ENCODE measurements at places on chromosomes 6 and 20.

GRCh38 chr6:38155144-38155543, 335.6 kb downstream of the ZFAND3 start:
- no peak for DNase-seq

DNA sequence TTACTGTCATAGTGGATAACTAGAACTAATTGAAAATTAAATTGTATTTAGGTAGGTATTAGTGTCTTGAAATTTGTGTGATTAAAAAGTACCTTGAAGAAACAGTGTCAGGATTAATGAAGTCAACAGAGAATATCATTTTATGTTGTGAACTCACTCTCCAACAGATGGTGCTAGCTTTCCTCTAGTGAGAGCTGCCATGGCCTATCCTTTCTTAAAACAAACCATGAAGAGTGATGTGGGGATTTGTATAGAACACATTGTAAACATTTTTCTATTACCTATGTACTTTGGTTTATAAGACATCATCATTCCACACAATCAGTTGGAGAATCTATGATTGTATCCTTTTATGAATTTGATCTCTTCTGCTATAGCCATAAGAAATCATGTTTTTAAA, 4.8 kb upstream of the SRSF12 start:
- DNase-seq: peak; percentile 57

DNA sequence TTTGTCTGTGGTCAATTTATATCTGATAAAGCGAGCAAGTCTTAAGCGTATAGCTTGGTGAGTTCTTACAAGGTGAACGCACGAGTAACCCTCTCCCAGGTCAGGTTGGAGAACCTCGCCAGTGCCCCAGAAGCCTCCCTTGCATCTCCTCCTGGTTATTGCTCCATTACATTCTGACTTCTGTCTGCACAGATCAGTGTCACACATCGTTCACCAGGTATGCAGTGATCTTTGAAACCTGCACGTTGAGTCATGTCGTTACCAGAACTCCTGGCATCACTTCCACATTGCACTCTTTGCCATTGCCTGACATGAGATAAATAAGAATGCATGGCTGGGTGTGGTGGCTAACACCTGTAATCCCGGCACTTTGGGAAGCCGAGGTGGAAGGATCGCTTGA, 44.2 kb downstream of the AKAP12 start:
- DNase-seq: peak; percentile 55

- DNase-seq: no peak
Observed at GRCh38 chr6:147699140-147699539, 190.7 kb downstream of the SAMD5 start.

DNA sequence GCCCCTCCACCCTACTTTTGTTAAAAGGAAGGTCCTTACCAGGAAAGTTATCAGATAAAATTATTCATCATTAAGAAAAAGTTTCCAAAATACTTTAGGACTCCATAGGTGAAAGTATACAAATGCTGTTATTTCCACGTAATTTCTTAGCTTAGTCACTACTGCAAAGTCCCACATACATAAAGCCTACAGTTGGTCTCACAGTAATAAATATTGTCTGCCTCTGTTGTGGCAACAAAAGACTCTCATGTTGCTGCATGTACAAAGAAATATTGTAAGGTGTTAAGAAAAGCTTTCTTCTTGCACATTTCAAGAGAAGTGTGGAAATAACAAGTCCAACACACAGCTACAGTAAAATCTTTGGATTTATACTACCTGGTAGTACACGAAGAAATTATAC, 102.4 kb upstream of the DST start:
- no peak for DNase-seq

Measured in T-helper 2 cell (primary cell).